Activated CD8-positive, alpha-beta memory T cell treated with anti-CD3 and anti-CD28 coated beads for 4 hours (primary cell): ENCODE measurements at places on chromosomes 3 and 15.

GRCh38 chr15:57922776-57923175, 142.7 kb downstream of the ALDH1A2 start:
- no peak for DNase-seq

GRCh38 chr15:41154412-41154811, 38.3 kb upstream of the INO80 start:
- no peak for DNase-seq

- no peak for DNase-seq
Observed at GRCh38 chr3:170021083-170021482, 16.7 kb upstream of the GPR160 start.

GRCh38 chr3:163601426-163601825, 1476.9 kb downstream of the SI start:
- DNase-seq: no peak
